ENCODE measurements at places on chromosomes 16 and 17.

DNA sequence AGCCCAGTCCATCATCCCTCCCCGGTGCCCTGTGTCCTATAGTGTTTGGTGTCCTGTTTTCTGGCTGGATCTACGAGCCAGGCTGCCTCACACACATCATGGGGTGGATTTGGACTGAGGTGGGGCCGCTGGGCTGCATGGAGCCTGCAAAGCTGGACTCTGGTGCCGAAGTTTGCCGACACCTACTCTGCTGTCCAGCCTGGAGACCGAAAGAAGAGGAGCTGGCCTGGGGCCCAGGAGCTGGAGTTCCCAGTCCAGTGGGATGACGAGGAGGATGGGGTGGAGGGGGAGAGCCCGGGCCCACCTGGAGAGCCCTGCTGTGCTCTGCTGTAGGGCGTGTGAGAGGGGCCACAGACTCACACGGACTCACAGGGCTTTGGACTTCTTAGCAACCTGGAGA is 40.3 kb upstream of the ENPP7 start:
- DNase-seq = no peak

DNA sequence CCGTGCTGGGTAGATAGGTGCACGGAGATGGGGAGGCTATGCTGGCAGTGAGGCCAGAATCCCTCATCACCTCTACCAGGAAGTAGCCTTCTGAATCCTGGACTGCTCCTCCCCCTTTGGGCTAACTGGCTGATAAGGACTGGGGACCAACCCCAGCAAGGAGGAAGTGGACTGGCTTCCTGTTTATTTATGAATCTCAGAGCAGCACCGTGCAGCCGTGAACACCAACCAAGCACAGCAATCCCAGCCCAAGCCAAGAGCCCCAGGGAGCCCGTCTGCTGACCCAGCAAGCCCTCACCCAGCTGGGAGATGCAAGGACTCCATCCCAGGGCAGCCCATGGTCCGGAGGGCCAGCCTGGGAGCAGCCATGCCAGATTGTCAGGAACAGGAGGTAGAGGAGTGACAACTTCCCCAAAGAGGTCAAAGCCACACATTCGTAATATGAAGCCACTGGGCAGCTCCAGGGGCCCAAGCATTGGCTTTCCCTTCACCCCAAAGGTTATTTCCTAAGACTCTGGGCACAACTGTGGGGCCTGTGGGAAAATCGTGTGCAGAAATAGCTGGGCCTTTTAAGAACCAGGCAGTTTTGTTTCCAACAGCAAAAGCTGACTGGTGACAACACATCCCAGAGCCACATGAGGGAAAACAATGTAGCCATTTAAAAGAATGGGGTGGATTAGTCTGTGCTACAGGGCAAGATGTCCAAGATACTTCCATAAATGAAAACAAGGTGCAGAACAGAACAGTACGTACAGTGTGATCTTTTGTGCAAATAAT is 23.9 kb downstream of the PHB1 start:
- no peak for DNase-seq

- no peak for DNase-seq
Measured at GRCh38 chr17:19391432-19391831, 4.4 kb upstream of the MFAP4 start.

DNA sequence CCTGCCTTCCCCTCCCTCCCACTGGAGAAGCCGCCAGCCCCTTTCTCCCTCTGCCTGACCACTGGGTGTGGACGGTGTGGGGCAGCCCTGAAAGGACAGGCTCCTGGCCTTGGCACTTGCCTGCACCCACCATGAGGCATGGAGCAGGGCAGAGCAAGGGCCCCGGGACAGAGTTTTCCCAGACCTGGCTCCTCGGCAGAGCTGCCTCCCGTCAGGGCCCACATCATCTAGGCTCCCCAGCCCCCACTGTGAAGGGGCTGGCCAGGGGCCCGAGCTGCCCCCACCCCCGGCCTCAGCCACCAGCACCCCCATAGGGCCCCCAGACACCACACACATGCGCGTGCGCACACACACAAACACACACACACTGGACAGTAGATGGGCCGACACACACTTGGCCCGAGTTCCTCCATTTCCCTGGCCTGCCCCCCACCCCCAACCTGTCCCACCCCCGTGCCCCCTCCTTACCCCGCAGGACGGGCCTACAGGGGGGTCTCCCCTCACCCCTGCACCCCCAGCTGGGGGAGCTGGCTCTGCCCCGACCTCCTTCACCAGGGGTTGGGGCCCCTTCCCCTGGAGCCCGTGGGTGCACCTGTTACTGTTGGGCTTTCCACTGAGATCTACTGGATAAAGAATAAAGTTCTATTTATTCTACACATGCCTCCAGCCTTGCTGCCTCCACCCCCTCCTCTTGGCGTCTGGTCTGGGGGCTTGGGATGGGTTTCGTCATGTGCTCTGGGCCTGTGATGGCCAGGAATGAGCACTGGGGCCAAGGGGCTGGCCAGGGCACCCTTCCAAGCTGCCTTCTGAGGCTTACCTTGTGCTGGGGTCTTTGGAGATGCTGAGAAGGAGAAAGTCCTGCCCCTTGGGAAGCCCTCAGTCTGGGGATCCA is 7.3 kb downstream of the GJD3 start:
- DNase-seq = no peak

DNA sequence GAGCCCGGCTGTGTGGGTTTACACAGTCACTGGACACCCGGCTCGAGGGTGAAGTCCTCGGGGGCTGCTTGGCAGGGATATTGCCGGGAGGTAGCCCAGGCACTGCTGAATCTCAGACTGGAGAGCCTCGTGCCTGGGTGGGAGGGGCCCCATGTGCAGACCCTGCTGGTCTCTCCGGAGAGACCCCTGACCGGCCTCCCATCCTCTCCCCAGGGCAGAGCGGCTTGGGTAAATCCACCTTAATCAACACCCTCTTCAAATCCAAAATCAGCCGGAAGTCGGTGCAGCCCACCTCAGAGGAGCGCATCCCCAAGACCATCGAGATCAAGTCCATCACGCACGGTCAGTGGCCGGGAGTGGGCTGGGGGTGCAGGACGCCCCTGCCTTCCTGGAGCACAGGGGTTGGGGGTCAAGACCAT is 346.5 kb downstream of the SEC14L1 start:
- no peak for DNase-seq

GRCh38 chr17:67718325-67718941 is 697 bp downstream of the NOL11 start:
- DNase-seq = peak; percentile 46

GRCh38 chr17:80943346-80944145 is 48.1 kb upstream of the CHMP6 start:
- DNase-seq = no peak

DNA sequence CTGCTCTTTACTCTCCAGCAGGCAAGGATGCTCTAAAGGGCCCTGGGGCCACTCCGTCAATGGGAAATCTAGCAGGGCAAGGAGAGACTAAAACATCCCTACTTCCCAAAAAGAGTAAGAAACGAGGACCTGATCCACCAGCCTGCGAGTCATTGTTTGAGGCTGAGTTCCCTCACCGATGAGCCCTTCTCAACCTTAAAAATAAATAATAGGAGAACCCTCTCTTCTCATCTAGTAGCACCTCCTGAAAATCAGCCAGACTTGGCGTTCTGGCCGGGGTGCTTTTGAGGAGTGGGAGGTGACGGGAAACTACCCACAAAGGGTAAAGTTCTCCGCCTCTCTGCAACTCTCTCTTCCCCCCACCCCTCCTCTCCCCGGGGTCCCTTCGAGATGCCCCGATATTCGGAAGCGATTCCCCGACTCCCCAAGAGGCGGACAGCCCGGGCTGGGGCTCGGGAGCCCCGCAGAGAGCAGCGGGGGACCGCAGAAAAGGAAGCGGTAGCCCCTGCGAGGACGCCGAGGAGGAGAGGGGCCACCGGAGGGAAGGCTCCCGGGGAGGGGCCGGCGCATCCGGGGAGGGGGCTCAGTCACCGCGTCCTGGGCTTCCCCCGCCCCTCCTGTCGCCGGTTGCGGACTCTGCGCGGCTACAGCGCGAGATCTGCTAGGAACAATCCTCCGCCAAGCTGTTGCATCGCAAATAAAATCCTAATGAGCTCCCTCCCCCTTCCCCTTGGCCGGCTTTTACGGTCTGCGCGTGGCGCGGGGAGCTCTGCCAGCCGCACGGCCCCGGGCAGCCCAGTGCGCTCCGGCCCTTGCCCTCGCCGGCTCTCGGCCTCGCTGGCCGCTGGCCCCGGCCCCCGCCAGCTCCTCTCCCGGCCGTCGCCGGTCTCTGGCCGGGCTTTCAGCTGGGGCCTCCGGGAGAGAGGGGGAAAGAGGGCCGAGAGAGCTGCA is 1.3 kb downstream of the HOXB9 start:
- no peak for DNase-seq

- DNase-seq = no peak
Measured at GRCh38 chr17:57211543-57211942, 44.8 kb upstream of the MSI2 start.

- DNase-seq = no peak
Measured at GRCh38 chr17:80773243-80773991, 218.2 kb upstream of the CHMP6 start.

- DNase-seq = no peak
Measured at GRCh38 chr16:31402687-31403086, 9.6 kb downstream of the ITGAD start.

DNA sequence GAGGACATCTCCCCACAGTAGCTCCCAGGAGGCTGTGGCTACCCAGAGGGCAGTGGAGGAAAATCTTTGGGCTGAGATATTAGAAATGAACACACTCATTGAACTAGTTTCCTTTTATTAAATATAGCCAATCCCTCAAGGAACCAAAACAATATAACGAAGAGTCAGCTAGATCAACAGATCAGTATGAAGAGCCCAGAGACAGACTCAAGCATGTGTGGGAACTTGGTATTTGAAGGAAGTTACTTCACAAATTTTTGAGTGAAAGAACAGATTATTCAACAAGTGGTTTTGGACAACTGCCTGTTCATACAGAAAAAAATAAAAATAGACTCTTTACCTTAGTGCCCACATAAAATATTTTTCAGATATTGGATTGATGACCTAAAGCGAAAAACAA is 183.6 kb upstream of the PMFBP1 start:
- DNase-seq = no peak

- no peak for DNase-seq
Measured at GRCh38 chr16:60922920-60923319, 1113.3 kb downstream of the CDH8 start.

GRCh38 chr17:2949469-2950044 is 113.8 kb downstream of the OR1D5 start:
- DNase-seq = peak; percentile 52

DNA sequence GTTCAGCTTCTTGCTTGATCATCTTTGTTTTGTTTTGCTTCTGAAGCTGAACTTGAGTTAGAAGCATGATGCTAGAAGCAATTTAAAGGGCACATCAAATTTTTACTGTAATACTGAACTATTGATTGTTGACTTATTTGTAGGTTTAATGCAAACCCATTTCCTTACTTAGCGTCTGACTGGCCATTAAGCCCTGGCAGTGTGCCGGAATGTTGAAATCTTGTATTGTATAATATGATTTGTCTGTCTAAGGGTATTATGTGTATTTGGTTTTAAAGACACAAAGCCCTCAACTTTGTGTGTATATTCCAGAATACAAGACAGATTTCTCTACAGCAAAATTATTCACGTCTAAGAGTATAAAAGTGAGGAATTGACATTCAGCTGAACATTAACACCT is 39.7 kb downstream of the NUP93 start:
- no peak for DNase-seq

DNA sequence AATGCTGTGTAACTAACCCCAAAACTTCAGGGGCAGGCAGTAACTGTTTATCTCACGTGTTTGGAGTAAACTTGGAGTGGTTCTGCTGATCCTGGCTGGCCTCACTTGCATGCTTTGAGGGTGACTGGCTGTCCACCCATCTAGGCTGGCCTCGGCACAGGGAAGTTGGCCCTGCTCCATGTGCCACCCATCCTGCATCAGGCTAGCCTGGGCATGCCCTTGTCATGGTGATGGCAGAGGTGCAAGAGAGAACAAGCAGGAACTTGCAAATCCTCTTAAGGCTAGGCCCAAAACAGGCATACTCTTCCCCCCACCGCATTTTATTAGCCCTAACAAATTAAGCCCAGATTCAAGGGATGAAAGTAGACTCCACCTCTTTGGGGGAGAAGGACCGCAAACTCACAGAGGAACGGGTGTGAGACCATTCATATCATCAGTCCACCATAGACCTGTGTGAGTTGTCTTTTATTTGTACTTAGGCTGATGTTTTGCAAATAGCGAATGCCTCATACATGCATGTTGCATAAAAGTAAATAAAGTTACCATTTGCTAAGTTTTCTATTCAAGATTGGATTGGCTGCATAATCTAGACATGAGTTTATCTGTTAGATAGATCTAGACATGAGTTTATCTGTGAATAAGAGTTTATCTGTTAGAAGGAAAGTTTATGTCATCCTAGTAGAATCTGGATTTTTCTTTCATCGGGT is 221.0 kb downstream of the CCDC182 start:
- DNase-seq = no peak

DNA sequence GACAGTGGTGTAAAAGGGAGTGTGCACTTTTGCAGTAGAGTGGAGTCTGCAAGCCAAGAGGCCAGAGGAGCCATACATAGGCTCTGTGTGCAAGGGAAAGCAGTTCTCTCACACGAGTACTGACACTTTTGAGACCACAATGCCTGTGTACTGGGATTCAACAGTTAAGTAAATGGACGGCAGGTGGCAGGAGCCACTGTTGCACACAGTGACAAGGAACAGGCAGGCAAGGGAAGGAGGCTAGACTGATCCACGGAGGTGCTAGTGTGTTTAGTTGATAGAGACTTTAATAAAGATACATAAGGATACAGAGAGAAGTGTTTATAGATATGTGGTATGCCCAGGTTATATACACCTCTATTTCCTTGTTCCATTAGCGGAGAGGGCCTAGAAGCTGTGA is 67.0 kb downstream of the MPRIP start:
- DNase-seq = no peak

DNA sequence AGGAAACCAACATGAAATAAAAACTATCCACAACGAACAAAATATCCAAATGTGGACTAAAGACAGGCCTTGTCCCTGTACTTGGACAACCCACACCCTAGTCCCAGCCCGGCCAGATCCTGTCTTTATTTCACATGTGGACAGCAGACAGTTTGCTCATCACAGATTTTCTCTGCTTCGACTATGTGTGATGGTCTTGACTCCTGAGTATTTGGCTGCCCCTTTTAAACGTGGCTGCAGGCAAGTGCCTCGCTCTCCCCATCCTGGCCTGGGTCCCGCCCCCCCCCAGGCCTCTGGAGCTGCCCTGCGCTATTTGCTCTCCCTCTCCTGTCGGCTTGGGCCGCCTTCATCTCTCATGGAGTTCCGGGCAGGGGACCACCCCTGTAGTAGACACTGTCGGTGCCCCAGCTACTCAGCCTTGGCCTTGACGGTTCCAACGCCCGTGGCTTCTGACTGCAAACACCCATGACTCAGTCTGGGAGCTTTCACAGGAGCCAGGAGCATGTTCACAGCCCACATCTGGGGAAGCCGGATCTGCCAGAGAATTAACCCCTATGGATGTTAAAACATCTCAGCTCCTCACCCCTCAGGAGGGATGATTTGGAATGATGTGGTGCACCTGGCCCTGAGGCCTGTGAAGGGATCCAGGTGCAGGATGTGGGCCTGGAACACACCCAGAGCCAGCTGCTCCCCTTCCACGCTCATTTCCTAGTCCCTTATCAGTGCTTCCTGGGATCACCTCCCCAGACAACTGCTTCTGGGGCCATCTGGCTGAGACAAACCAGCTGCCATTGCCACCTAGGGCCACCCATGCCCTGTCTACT is 229.7 kb upstream of the RPL38 start:
- DNase-seq = no peak

GRCh38 chr16:57277586-57277985 is 6.9 kb downstream of the PLLP start:
- peak; percentile 85 for DNase-seq
